ENCODE measurements at places on chromosomes 12 and 14.

DNA sequence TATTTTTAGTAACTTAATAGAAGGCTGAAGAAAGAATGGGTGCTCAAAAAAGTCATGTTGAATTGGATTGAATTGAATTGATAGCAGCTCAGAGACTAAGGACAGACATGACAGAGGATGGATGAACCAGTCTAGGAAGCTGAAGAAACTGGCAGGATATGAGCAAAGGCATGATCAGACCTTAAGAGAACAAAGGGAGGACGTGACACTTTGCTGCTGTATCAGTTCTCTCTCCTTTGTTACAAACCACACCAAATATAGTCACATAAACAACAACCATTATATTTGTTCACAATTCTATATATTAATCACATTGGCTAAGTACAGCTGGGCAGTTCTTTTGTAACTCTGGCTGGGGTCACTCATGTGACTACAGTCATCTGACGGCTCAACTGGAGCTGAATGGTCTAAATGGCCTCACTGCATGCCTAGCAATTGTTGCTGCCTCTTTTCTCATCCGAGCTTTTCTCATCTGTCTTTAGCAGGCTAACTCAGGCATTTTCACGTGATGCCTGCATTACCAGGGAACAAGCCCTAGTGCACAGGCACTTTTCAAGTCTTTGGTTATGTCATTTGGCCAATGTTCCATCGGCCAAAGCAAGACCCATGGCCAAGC lies 355.0 kb downstream of the ETNK1 start:
- DNase-seq: no peak

GRCh38 chr14:103122947-103123633 lies at the start of gene TNFAIP2:
TSS of gene TNFAIP2 (plus strand) at chr14:103123461. CDS start at chr14:103126458, 2,997 bp downstream.
- DNase-seq: no peak

DNA sequence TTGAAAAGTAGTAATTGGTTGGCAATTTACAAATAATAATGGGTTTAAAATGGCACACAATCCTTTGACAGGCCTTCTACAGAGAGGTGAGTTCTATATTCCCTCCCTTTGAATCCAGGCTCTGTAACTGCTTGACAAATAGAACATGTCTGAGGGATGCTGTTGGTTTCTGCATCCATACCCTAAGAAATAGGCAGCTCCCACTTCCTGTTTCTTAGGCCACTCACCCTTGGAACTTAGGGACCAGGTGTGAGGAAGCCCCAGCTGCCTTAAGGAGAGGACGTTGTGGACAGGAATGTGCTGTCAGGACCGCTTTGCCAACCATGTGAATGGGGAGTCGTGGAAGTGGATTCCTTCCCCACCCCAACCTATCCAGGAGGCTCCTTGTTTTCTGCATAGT lies 59.4 kb downstream of the LMNTD1 start:
- DNase-seq: no peak

DNA sequence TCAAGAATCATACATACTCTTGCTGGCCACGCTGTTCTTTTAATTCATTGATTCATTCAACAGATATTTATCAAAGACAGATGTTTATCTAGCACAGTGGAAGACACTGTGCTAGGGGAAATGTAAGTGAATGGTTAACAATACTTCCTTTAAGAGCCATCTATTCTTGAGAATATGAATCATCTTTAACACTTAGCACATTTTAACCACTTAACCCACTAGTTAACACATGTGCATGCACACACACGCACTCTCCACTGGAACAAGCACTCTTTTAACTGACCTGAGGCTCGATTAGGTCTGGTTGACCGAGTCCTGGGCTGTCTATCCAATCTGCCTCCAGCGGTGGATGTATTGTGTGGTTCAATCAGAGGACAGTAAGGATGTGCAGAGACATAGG lies 34.6 kb downstream of the LMNTD1 start:
- peak; percentile 65 for DNase-seq

GRCh38 chr14:100823413-100824080 lies 2.4 kb upstream of the MEG3 start:
- DNase-seq: no peak

DNA sequence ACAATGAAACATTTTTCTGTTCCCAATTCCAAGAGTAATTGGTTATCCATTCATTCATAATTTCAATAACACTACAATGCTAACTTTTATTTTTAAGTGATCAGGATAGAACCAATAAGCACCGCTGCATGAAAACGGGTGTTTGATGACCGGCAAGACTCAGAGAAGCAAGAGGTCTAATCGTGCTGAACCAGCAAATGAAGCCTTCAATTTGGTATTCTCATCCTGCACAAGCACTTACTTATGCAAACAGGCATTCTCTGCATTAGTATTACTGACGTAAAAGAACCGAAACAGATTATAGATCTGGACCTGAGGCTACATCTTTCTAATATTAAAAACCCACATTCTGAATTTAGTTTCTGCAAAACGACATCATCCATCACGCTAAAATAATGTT lies 67.7 kb downstream of the RBM19 start:
- DNase-seq: no peak

DNA sequence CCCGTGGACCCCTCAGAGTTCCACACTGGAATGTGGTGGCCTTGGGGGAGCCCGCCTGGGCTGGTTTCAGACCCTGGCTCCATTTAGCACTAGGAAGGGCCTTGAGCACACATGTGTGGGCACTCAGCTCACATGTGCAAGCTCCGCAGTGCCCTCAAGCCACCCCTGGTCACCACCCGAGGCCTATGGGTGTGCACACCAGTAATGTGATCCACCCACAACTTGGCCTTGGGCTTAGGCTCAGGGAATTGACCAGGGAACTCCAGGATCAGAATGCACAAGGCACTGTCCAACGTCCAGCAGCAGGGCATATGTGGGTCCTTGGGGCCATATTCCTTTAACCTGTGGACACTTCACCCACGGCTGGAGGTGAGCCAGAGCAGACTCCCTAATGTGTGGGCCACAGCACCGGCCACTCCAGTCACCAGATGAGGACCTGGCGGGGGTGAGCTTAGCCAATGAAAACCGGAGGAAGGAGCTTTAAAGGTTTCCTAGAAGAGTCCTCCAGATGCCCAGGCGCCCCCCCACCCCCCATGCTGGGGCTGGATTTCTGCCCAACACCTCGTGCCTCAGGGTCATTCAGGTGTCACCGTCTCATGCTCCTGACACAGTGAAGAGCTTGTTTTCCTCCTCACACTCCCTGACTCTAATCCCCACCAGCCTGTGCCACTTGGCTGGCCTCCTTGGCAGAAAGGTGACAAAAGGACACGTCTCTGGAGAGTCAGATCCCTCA lies 209.2 kb downstream of the ZFP36L1 start:
- no peak for DNase-seq

DNA sequence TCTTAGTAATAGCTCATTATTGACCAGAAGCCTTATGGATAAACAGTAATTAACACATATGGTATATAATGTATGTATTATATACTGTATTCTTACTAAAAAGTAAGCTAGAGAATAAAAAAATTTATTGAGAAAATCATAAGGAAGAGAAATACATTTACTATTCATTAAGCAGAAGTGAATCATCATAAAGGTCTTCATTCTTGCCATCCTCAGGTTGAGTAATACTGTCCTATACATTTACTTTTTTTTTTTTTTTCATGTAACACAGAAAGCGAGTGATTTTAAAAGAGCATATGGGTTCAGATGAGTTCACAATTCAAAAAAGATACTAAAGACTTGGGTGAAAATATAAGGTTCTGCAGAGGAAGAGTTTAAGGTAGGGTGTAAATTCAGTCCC lies 152.5 kb downstream of the TGFB3 start:
- no peak for DNase-seq

DNA sequence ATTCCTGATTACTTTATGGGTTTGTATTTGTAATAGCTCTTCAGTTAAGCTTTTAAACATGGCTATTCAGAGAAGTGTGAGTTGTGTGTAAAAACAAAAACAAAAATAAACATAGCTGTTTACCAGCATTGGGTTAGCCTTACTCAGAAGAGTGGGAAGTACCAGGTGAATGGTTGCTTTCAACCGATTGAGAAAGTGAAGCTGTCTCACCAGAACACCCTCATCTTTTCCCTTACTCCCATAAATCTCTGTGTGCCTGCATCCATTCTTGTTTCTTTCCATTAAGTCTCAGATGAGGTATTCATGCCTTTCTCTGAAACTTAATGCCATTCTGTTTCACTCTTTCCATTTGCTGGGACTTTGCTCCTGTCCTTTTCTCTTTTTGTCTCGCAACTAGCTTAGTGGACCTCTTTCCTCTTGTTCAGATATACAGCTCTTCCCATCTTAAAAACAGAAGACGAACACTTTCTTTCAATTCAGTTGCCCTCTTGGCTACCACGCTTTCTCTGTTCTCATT lies 10.7 kb downstream of the BORCS5 start:
- no peak for DNase-seq

- DNase-seq: no peak
Observed at GRCh38 chr12:66109056-66109455, 21.5 kb downstream of the LLPH start.

DNA sequence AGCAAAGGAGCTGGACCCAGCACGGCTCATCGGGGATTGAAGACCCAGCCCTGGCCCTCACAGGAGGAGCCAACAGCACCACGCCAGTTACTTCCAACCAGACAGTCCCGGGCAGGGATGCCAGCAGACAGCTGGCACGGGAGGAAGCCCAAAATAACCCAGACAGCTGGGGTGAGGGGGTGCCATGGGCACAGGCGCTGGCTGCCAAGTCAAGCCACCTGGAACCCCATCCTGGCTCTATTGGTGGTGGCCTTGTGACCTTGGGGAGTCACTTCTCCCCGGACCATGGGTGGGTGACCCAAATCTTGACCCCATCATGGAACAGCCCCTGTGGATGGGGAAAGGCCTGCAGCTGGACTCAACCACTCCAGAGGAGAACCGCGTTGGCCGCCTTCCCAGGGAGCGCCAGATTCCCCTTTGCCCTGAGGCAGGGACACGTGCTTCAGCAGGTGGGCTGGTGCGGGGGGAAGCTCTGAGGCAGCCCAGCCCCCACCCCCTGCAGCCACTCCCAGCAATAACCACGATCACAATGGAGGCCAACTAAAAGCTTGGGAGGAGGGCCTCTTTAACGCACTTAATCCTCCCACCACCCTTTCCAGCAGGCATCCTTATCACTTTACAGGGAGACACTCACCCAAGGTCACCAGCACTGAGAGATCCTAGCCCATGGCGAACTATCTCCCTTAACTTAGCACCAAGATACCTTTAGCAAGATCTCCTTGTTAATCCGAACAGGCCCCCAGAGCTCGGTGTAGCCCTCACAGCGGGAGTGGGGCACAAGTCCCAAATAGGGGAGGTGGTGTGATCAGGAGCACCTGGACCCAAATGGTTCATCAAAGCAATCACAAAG lies 4.7 kb upstream of the RHOF start:
- peak; percentile 74 for DNase-seq

- DNase-seq: peak; percentile 79
Observed at GRCh38 chr14:91177073-91178034, 63.5 kb downstream of the DGLUCY start.

GRCh38 chr14:99612738-99613330 lies 8.8 kb upstream of the CCDC85C start:
- DNase-seq: no peak

DNA sequence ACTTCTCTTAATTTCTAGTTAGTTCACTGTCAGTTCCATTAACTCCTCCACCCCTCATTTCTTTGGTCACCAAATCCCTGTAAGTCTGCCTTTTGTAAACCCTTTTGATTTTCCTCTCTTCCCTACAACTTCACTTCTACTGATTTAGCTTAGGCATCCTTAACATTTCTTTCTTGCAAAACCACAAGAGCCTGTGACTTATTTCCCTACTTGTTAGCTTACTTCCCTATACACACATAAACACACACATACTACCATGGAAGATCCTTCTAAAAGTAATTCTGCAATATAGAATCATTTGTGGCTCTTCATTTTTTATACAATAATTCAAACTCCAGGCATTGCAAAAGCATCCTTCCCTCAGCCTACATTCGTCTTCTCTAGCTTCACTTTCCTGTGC lies 494.3 kb upstream of the USP15 start:
- DNase-seq: no peak

DNA sequence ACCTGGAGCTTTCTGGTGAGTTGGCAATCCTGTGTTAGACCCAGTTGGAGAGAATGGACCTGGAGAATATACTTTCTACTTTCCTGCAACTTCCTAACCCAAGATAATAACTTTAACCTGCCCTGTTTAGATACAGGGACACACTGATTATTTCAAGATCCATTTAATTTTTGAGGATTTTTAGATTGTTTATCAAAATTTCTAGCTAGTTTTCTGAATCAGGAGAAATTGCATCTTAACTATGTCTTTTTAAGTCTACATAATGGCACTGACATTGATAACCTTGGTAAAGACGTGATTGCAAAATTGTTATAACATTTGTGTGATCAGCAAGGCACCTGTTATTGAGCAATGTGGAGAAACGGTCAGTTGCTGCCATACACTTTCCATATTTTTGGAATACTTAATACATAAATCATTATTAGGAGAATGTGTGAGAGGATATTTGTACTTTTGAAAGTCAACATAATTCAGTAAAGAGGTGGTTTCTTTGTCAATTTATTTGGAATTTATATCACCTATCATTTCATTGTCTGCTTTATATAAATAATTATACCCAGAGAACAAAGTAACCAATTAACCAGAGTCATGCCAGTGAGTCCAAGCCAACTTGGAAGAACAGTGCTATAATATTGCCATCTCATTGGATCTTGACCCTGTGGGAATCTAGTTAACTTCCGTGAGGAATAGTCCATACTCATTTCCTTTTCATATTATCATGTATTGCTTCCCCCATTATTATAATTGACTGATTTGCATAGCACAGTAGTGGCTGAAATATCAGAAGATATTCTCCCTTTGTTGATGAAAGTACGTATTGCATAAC lies 28.4 kb downstream of the NFYB start:
- no peak for DNase-seq

- peak; percentile 54 for DNase-seq
Observed at GRCh38 chr12:83389237-83389996, 702.7 kb downstream of the TMTC2 start.

DNA sequence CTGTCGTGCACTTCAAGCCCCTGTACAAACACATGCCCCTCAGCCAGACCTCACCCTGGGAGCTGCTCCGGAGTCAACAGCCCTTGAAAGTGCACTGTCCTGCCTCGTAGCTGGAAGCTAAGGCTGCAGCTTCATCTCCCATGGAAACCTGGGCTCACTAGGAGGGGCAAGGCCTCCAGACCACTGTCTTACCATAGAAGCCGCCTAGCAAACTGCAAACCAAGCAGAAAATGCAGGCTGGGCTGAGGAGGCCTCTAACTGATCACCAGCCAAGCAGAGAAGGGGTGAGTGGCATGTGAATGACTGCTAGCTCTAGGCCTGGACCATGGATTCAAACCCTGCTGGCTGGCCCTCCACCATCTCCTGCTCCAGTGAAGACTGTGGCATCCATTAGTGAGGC lies 340.2 kb downstream of the CACNA1C start:
- no peak for DNase-seq

DNA sequence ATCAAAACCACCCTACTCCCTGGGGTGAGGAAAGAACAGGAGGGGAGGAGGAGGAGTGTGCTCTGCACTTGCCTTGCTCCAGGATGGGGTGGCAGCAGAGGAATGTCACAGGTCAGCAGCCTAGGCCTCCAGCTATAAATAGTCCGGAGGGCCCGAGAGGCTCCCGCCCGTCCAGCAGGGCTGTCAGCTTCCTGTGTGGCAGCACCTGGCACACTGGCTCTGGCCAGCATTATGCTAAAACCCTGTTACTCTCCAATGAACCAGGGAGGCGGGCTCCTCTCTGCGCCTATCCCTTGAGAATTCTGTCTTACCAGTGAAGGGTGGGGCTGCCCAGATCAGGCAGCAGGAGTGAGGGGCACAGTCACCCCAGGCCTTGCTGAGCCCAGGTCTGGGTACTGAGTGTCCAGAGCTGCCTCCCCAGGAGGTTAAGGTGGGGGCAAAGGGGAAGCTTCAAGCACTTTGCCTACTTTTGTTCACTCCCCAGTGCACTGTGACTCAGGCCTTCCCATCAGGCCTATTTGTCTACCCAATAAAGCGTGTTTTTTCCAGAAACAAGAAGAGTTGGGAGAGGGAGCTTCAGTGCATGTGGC lies 1.2 kb upstream of the COX14 start:
- peak; percentile 92 for DNase-seq

Data from DMS53 (cell line).